AG08396 (cell line): ENCODE measurements at places on chromosomes 11 and 22.

DNA sequence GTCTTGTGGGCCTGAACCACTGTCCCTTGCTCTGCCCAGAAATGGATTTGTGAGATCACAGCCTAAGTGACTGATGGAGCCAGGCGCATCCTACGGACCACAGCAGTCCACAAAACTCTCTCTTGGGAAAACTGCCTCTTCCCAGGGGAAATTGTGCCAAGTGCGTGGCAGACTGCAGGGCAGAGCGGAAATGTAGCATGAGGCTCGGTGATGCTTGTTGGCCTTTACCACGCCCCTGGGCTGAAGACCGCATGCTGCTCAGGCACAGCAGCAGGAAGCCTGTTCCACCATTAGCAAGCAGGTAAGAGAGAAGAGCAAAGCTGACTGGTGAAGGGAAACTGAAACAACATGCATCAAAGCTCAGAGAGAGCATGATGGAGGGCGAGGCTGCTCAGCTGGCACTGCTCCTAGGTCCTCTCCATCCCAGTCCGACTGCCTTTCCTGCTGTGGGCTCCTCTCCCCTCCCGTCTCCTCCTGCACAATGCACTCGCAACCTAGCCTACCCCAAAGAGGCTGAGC, 26.5 kb upstream of the SCARF2 start:
- no peak for DNase-seq

DNA sequence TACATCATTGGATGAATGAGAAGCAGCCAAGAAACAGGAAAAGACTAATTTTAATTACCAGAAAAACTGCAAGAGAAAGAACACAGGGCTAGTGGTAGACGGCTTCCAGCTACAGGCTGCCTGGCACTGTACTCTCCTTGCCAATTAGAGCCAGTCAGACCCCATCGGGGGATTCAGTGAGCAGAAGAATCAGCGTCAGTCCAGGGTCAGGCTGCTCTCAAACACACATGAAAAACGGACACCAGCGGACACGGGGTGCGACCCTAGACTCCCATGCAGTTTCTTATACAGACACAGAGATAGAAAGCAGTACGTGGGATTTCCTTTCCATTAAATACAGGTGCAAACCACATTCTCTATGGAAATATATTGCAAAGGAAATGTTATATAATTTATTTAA, 1.1 kb upstream of the CNTN5 start:
- DNase-seq, result no peak

- DNase-seq, result no peak
These were observed 164.4 kb upstream of the DDI1 start for GRCh38 chr11:103871923-103872551.

- DNase-seq, result no peak
These were observed 10.5 kb upstream of the MS4A2 start for GRCh38 chr11:60077981-60078380.

DNA sequence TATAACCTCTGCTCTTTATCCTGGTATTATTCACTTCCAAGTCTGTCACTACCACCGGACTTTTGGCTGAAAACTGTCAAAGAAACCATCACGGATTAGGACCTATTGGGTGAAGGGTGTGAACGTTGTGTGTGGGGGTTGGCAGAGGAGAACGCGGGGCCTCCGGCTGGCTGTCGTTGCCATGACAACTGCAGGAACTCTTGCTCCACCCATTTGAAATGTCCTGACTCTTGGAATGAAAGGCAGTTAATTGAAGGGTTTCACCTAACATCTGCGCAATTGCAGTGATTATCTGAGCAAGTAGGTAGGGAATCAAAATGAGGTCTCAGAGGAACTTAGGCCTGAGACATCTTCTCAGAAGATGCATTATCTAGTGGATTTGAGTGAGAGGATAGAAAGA, 60.9 kb upstream of the CLMP start:
- no peak for DNase-seq

DNA sequence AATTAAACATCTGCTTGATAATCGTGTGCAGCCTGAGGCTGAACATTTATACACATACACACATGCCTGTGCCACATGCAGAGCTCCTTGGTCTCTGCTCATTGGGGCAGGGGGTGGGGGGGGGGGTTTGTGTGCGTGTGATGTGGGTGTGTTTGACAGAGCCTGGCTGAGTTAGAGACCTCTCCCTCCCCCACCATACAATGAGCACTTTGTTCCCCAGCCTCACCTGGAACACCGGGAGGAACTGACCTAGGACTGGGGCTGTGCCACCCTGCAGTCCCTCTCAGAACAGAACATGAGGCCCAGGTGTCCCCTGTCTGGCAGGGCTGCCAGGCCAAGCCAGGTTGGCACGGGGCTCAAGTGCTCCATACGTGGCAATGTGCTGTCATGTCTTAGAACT, 96.6 kb downstream of the TP53I11 start:
- no peak for DNase-seq

GRCh38 chr22:19807914-19808872, 46.5 kb downstream of the GNB1L start:
- DNase-seq, result no peak

GRCh38 chr11:93945596-93945995, 75.6 kb upstream of the HEPHL1 start:
- DNase-seq, result no peak

GRCh38 chr11:15744693-15745092, 611.7 kb downstream of the SOX6 start:
- DNase-seq, result no peak

GRCh38 chr11:105227363-105227762, 87.8 kb upstream of the CARD18 start:
- DNase-seq, result no peak

DNA sequence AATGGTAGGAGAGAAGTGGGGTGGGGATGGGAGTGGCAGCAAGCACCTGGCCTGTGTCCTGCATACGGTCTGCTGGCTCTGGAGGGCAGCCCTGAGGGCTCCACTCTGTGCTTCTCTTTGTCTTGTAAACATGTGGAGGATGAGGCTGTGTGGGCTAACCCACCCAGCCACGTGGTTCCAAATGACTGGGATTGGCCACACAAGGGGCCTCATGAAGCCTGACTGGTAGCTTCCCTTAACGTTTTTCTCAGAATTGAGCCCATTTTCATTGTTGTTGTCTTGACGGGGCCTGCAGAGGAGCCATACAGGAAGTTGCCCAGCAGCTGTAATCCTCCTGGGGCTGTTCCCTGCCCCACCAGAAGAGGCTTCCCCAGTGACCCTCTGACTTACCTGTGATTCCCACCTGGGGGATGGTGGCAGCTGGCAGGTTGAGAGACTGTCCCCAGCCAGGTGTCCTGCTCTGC, 18.0 kb downstream of the DERL3 start:
- DNase-seq, result no peak

GRCh38 chr11:50174189-50174588, 141.5 kb downstream of the OR4C45 start:
- no peak for DNase-seq

GRCh38 chr11:6468712-6469495, 4.8 kb downstream of the TRIM3 start:
- DNase-seq, result peak; percentile 82

GRCh38 chr11:47552566-47553405, at the start of gene CELF1:
Gene CELF1 (minus strand): TSS chr11:47553132. CDS start chr11:47499523, 53,609 bp downstream.
- DNase-seq, result peak; percentile 95

- no peak for DNase-seq
These were observed 74.5 kb downstream of the RPL27A start for GRCh38 chr11:8757047-8757446.

DNA sequence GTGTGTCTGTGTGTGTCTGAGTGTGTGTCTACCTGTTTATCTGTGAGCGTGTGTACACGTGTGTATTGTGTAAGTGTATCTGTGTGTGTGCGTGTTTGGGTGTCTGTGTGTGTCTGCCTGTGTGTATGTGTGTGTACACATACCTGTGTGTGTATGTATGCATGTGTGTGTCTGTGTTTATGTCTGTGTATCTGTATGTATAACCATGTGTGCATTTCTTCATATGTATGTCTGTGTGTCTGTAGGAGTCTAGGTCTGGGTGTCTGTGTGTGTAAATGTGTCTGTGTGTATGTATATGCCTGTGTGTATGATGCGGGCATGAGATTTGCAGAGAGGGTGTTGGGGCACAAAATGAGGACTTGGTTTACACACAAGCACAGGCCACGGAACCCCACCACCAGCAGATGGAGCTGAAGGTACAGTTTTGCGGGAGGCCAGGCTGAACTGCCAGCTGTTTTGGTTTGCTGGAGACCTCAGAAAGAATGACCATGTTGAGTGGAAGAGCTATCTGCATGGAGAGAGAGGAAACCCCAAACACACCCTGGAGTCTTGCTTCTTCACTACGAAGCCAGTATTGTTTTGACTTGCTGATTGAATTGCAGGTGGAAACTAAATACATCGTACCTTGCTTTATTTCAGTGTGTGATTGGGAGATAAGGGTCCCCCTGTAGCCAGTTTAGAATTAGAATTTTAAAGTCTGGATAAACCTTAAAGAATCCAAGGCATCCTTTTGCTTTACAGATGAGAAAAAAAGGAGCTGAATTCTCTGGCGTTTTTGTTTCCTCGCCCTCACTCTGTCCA, 497.2 kb downstream of the NTM start:
- peak; percentile 86 for DNase-seq

- peak; percentile 59 for DNase-seq
These were observed 1.2 kb upstream of the CASTOR1 start for GRCh38 chr22:30290342-30291057.

GRCh38 chr22:17945156-17945887, 79.0 kb downstream of the MICAL3 start:
- DNase-seq, result no peak

GRCh38 chr22:22798232-22798616, 89.4 kb upstream of the IGLL5 start:
- no peak for DNase-seq

DNA sequence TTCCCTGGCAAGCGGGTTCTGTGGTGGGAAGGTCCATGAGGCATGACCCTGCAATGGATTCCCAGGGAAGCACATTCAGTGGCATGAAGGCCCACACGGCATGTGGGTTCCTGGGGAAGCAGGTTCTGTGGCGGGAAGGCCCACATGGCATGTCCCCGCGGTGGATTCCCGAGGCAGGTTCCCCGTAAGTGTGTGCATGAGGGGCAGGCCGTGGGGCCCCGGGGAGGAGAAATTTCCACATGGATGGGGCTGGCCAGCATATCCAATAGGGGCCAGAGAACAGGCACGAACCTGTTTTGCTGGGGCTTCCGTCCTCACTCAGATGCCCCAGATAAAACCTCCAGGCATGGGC, 83.7 kb downstream of the PHF21B start:
- no peak for DNase-seq

GRCh38 chr11:44886790-44887140, 63.9 kb downstream of the TP53I11 start:
- DNase-seq, result peak; percentile 66

GRCh38 chr11:107041088-107041444, 22.8 kb upstream of the GUCY1A2 start:
- DNase-seq, result no peak

GRCh38 chr11:77096591-77097019, 6.0 kb upstream of the OMP start:
- no peak for DNase-seq

- no peak for DNase-seq
These were observed 29.5 kb downstream of the CARD18 start for GRCh38 chr11:105109855-105110687.

DNA sequence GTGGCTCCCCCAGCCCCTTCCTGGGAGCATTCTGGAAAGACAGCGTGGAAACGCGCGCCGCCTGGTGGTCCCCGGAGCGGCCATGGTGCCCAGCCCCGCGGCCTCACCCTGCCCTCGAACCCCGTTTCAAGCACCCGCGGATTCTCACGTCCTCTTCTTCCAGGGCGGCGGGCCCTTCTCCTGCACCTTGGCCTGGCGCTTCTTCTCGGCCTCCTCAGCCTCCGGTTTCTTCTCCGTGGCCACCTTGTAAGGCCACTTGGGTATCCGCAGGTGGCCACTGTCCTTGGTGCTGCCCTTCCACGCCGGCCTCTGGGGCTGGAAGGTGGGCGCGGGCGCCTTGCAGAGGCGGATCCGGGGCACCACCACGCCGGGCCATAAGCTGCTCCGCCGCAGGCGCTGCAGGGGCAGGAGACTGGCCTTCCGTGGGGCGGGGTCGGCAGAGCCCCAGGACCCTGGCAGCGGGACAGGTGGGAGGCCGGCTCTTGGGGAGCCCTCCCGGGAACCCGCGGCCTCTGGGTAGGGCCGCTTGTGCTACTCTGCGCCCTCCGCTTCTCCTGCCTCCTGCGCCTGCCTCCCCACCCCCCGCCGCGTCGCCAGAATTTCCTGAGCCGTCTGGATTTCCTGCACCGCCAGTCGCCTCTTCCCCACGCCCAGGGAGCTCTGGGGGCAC, 83.4 kb downstream of the TRIM51G start:
- DNase-seq, result no peak

DNA sequence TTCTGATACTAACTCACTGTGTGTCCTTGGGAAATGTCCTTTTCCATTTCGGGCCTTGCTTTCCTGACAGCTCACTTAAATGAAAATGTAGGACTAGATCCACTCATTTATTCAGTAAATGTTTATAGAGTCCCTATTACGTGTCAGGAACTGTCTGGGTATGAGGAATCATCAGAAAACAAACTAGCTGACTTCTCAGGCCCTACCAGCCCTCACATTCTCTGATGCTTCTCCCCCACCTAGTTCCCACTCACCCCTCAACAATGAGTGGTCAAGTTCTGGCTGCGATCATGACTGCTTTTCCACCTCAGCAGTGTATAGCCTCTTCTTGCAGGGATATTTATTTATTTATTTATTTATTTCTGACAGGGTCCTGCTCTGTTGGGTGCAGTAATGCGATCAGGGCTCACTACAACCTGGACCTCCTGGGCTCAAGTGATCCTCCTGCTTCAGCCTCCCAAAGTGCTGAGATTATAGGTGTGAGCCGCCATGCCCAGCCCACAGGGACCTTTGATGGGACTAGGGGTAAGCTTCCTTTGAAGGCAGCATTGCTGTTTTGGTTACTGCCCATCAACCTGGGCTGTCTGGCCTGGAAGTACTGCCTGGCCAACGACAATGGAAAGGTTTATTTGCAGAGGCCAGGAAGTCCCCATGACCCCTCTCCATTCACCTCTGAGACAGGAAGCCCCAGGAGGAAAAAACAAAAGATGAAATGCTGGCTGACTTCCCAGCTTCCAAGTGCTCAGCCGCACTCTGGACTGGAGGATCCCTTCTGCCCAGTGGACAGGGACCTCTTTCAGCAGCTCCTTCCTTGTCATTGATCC, 33.1 kb upstream of the POLD3 start:
- DNase-seq, result no peak

DNA sequence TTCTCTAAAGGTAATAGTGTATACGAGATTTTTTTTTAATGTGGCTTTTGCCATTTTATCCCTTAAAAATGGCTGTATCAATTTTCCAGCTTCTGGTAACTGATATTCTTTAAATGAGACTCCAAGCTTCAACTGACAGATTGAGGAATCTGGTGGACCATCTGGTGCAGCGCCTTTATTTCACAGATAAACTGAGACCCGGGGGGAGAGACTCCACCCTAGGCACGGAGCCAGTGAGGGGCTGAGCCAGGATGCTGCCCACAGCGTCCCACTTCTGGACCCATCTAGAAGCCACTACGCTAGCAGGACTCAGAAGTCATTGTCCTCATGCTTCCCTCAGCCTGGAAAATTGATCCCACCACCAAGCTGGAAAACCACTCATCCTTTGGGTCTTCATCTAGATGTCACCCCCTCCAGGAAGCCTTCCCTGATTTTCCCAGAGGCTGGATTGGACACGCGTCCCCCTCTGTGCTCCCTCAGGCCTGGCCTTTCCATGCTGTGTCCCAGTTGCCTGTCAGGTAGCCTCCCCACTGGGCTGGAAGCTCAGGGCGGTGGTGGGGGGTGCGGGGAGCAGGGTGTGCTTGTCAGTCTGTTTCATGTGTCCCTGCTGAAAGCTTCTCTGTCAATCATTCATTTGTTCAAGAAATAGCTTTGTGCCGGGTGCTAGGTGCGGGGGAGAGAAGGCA, 12.3 kb upstream of the CD5 start:
- no peak for DNase-seq
